Endothelial cell (in vitro differentiated cells): ENCODE measurements at places on chromosomes 5 and 9. TPM values are rescaled to one million over a fixed set of nuclear protein-coding genes. Genes with fewer than 3 reads are reported as not detected.
A peak's percentile ranks its signal among the peaks of the same experiment; 100 is the strongest.

GRCh38 chr5:64790210-64790609 is 21.5 kb downstream of the CWC27 start:
- no peak for DNase-seq

GRCh38 chr9:76690246-76690972 is 73.8 kb upstream of the PCA3 start:
- no peak for DNase-seq

IRGM gene
- total RNA-seq, result not detected

- no peak for DNase-seq
Observed at GRCh38 chr9:18194316-18194715, 279.6 kb upstream of the ADAMTSL1 start.

GRCh38 chr5:174386306-174386705 is 338.1 kb upstream of the MSX2 start:
- DNase-seq, result no peak

GRCh38 chr9:34862043-34862442 is 96.0 kb upstream of the PHF24 start:
- no peak for DNase-seq

SPATA31E1 gene
- 0.05 TPM for total RNA-seq

MAPKAP1 gene
- total RNA-seq, result 74.6 TPM

DNA sequence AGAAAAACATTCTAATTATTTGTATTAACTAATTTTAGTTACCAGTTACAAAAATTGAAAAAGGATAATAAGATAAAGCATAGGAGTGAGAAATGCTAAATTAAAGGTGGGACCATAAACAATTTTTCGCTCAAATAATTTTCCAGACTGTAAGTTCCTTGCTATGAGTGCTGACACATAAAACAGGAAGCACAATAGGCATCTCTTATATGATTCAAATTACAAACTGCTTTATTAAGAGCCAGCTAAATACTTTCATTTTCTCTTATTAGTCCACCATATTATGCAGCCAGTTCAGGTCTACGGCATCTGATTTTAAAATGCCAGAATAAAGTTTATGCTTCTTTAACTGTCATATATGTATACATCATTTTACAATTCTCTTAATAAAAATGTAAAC is 4.4 kb downstream of the RC3H2 start:
- DNase-seq, result no peak

DAPK1 gene
- 36.8 TPM for total RNA-seq

FBP2 gene
- total RNA-seq, result 0.28 TPM

DNA sequence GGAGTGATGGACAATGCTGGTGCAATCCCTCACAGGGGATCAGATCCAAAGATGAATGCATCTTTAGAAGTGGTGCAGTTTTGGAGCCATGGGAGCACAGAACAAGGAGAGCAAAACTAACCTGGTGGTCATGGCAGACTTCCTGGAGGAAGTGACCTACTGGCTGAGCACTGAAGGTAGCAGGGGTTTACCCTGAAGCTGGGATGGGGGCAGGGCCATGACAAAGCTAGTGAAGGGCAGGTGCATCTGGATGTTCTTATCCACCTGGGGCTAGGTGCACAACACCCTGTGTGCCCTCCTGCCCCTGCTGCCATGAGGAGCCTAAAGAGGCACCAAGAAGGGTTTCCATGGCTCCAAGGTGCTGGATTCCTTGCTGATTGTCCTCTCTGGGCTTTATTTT is 11.5 kb upstream of the PITX1 start:
- no peak for DNase-seq

FAM81B gene
- 1.2 TPM for total RNA-seq

- DNase-seq, result no peak
Observed at GRCh38 chr5:37370550-37370863, 399 bp downstream of the NUP155 start.

- no peak for DNase-seq
Observed at GRCh38 chr5:77420940-77421339, 71.2 kb downstream of the WDR41 start.

GRCh38 chr9:77708064-77708815 is 60.1 kb upstream of the GNA14 start:
- DNase-seq, result no peak

CDH9 gene
- not detected for total RNA-seq

DNA sequence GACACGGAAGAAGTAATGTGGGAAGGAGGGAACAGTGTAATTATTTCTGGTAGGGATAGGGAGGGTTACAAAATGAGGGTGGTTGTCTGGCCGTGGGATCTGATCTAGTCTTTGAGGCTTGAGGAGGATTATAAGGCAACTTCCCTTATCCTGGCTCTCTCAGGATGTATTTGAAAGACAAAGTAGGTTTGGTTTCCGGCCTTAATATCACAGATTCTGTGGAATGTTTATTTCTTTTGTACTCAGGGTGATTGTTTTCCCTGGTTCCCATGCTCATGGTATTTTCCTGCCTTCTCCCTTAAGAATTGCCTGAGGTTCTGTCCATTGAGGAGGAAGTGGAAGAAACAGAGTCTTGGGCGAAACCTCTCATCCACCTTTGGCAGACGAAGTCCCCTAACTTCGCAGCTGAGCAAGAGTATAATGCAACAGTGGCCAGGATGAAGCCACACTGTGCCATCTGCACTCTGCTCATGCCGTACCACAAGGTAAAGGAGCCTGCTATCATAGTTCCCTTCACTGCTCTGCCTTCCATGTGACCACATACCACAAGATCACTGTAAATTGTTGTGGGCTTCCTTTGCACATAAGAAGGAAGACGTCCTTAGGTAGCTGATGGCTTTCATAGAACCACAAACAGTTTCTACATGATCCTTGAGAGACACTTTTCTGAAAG is 253.8 kb downstream of the KDM4C start:
- DNase-seq, result peak; percentile 10

- peak; percentile 31 for DNase-seq
Observed at GRCh38 chr9:136808075-136808805, 492 bp downstream of the RABL6 start.

- DNase-seq, result no peak
Observed at GRCh38 chr5:4079831-4080230, 484.2 kb downstream of the IRX1 start.

SPAG8 gene
- 0.59 TPM for total RNA-seq
